ENCODE measurements at places on chromosomes 6 and 20. TPM values are rescaled to one million over a fixed set of nuclear protein-coding genes. Genes with fewer than 3 reads are reported as not detected.
A peak's percentile ranks its signal among the peaks of the same experiment; 100 is the strongest.

- H3K36me3 ChIP-seq, result no peaks in the 10 kb centered on the region
- H3K4me3 ChIP-seq, result no peak overlapping the region
- H3K27ac ChIP-seq, result peak overlapping the region; percentile 10
These were observed 29.4 kb downstream of the KIF13A start for GRCh38 chr6:17957904-17958620.

GRCh38 chr6:33702345-33702977 lies 9.0 kb downstream of the UQCC2 start:
- peak overlapping the region; percentile 54 for H3K27ac ChIP-seq
- peak; percentile 91 for DNase-seq
- no peaks in the 10 kb centered on the region for H3K27me3 ChIP-seq

- H3K27ac ChIP-seq, result no peak overlapping the region
- H3K27me3 ChIP-seq, result no peaks in the 10 kb centered on the region
- H3K36me3 ChIP-seq, result no peaks in the 10 kb centered on the region
- no peak overlapping the region for H3K4me3 ChIP-seq
- DNase-seq, result no peak
- H3K4me1 ChIP-seq, result peaks cover 10% of the 10 kb centered on the region
These were observed 189.0 kb upstream of the PRDM1 start for GRCh38 chr6:105897131-105897530.

DNA sequence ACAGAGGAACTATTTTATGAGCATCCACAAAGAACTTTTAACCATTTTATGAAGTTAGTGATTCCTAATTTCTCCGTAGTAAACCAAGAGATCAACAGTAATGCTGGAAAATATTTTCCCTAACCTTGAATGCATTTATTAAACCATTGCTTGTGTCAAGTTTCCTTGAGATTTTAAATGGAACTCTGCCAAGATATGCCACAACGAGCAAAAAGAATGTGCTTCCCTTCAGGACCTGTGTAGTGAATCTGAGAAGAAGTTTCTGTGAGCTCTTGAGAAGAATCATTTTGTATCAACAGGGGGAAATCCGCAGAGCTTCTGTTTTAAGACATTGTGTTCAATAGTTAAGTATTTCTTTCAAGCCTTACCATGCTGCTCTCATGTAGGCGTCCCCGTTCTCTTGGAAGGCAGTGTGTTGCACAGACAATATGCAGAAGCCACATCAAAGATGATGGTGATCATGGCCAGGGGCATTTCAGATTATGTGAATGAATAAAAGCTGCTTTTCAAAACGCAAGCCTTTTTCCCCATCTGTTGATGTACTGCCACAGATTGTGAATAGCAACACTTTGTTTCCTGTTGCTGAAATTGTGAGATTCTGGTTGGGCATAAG lies 439.8 kb downstream of the BMP2 start:
- H3K4me1 ChIP-seq, result no peaks in the 10 kb centered on the region
- DNase-seq, result no peak
- H3K36me3 ChIP-seq, result no peaks in the 10 kb centered on the region
- H3K27me3 ChIP-seq, result no peaks in the 10 kb centered on the region
- H3K4me3 ChIP-seq, result no peak overlapping the region
- H3K27ac ChIP-seq, result no peak overlapping the region

PMEPA1 gene
- total RNA-seq, result 20.3 TPM
